ENCODE measurements at places on chromosomes 5 and 9.

- no peak for DNase-seq
These were observed 1.5 kb upstream of the DEPDC1B start for GRCh38 chr5:60701321-60701968.

GRCh38 chr5:139051392-139051791, 146.8 kb downstream of the SIL1 start:
- no peak for DNase-seq

GRCh38 chr9:120432600-120432999, 147.4 kb downstream of the CDK5RAP2 start:
- DNase-seq = no peak

DNA sequence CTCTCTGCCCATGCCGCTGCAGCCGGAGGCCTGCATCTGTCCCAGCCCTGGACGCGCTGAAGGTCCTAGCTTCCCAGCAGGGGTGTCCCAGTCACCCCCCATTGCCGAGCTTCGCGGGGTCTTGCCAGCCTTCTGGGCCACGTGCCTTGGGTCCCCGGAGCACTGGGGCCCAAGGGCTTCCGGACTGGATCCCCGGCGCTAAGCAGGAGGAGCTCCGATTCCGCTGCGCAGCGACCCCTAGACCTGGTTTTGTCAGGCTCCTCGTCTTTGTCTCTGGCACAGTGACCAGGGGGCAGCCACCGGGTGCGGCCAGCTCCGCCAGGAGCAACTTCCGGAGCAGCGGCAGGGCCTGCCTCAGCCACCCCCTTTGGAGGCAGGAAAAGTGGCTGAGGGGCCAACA, 3.3 kb upstream of the IRX1 start:
- no peak for DNase-seq

- DNase-seq = no peak
These were observed 32.0 kb downstream of the PTBP3 start for GRCh38 chr9:112301420-112301819.

DNA sequence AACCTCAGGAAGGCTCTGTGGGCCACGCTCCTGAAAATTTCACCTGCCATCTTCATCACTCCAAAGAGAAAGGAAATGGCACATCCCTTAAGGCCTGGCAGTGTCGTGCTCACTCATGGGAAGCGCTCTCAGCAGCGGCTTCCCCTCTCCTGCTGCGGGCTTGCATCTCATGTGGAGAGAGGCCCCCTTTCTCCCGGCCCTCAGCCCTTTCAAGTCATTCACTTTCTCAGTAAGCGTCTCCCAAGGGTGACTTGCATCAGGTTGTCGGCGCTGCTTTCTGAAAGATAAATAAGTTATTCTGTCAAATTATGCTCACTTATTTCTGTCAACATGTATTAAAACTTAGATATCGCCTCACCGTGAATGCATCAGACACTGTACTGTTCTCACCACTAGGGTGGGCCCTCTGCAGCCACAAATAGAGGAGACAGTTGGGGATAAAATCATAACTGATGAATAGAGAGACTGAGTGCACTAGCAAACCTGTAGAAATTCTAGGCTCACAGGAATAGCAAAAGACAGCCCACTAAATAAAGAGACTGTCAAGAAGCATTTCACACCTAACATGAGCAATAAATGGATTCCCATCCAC, 174.6 kb downstream of the RFK start:
- no peak for DNase-seq

GRCh38 chr5:77163453-77163852, 47.0 kb upstream of the PDE8B start:
- no peak for DNase-seq

GRCh38 chr9:121694600-121694999, 43.2 kb downstream of the DAB2IP start:
- DNase-seq = no peak

DNA sequence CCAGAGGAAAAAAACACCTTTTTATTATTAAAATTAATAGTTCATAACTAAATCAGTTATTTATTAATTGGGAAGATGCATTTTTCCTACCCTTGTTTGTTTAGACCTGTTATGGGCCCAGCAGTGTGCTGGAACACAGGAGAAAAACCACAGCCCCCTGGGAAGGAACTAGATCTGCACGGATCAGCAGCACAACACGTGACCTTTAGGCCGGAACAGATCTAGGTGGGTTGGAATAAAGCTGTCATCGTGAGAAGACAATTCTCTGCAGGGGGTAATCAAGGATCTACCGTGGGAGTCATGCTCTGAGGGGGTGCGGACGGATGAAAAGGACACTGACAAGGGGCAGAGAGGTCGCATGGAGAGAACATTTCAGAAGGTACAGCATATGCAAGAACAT, 95.8 kb upstream of the SPATA31C2 start:
- no peak for DNase-seq

GRCh38 chr9:124125651-124125977, 114.0 kb downstream of the LHX2 start:
- no peak for DNase-seq

Data from Right ventricle myocardium superior (tissue), 1 donor.